Dermis microvascular lymphatic vessel endothelial cell (primary cell): ENCODE measurements at places on chromosomes 5 and 9.

DNA sequence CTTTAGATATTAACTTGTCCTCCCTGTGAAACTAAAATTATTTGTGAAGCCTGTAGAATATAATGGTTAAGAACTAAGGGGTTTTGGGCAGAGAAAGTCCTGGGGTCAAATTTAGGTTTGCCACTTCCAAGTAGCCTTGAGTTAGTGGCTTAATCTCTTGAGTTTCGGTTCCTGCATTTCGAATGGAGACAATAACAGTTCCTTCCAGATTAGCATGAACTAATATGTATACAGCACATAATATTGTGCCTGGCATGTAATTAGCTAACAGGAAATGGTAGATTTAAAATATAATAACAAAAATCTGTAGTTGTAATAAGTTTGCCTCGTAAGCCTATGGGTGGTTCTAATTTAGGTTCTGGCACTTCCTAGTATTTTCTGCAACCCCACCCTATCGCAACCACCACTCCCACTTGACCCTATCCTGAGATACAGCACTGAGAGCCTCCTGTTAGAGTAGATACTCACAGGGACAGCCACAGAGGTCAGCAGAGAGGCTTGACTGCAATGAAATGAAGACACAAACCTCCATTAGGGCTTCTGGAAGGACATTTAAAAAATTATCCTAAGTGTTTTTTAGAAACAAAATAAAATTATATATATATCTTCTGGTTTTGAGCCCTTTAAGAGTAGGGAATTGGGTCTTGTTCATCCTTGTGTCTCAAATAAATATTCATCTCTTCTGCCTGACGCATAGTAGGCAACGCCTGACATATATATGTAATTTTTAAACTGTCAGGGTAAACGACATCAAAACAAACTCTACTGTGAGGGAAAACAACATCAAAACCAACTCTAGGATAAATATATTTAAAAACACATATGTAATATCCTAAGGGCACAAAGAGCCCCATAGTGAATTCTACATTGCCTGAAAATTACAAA, 8.5 kb downstream of the SPINK9 start:
- DNase-seq, result no peak

DNA sequence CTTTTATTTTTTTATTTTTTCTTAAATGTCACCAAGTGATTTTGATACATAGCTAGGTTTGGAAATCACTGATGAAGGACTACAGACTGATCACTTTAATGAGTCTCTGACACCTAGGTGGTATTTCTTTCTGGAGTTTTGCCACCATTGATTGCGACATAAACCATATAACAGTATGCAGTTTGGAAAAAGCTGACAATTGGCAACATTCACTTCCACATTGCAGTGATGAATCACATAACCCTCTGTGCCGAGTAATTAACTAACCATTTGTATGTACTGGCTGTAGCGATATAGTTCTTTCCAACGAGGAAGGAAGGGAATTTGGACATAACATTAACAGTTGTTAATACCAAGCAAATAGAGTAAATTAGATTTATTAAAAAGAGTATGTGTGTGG, 222.9 kb upstream of the EFNA5 start:
- peak; percentile 94 for DNase-seq

GRCh38 chr5:58818465-58818864, 235.6 kb downstream of the RAB3C start:
- no peak for DNase-seq

GRCh38 chr5:17411436-17412402, 86.3 kb upstream of the TAF11L2 start:
- DNase-seq, result no peak
